ENCODE measurements at places on chromosomes 13 and 19.

- no peak for DNase-seq
Measured at GRCh38 chr13:98563071-98563470, 13.8 kb downstream of the STK24 start.

- no peak for DNase-seq
Measured at GRCh38 chr19:5958074-5958850, 19.7 kb downstream of the RANBP3 start.

GRCh38 chr13:108154421-108154858, 60.9 kb downstream of the LIG4 start:
- no peak for DNase-seq

DNA sequence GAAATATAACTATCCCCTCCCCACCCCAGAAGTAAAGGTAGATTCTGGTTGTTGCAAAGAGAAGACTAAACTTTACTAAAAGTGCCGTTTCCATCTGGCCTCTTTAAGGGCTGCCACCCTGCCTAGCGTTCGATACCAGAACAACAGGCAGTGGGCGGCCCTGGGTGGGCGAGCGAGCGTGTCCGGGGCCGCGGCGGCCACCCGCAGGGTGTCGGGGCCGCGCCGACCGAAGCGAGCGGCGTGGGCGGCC, 2.6 kb downstream of the FGF9 start:
- DNase-seq = peak; percentile 18

DNA sequence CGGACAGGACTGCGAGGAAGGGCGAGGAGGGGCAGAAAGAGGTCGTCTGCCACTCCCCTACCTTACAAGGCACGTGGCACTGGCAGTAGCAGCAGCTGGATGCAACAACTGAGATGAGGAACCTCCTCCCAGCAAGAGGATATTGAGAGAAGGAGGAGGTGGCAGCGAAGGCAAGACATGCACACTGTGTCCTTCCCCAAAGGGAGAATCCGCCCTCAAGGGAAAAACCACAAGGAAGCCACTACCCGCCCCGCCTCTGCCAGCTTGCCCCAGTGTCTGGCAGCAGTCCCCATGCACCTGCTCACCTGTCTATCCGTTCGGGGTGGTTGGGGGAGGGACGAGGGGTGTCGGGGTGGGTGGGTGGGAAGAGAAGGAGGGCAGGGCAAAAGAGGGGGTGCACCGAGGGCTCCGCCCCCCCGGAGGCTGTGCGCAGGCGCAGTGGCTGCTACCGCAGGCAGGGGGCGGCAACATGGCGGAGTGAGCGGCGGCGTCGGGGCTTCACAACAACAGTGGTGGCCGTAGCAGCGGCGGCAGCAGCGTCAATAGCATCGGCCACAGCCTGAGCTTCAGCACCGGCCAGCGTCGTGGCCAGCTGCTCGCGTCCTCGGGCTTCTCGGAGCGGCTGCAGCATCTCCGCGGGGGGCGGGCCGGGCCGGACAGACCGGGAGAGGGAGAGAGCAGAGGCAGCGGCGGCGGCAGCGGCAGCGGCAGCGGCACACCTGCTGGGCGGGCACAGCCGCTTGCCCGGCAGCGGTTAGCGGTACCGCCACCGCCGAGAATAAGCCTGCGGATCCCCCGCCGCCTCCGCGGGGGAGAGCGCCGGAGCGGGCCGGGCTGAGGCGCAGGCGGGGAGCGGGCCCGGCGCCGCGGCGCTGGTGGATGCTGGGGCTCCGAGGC, at the start of gene NBEA:
Gene NBEA (plus strand): TSS at position 436 of the 897 bp plus-strand sequence. CDS start 551 bp downstream, outside the sequence.
- peak; percentile 58 for DNase-seq

Data from hematopoietic multipotent progenitor cell treated with erythropoietin and hydrocortisone succinate and interleukin-3 and kit ligand, for 8 days (in vitro differentiated cells).